ENCODE measurements at places on chromosomes 12 and 14. TPM values are rescaled to one million over a fixed set of nuclear protein-coding genes. Genes with fewer than 3 reads are reported as not detected.

GRCh38 chr12:112574896-112575558 is 156.3 kb downstream of the PTPN11 start:
- no peak for DNase-seq

Gene KIF5A
- 2.3 TPM for total RNA-seq

Gene LTB4R
- 27.5 TPM for total RNA-seq

DNA sequence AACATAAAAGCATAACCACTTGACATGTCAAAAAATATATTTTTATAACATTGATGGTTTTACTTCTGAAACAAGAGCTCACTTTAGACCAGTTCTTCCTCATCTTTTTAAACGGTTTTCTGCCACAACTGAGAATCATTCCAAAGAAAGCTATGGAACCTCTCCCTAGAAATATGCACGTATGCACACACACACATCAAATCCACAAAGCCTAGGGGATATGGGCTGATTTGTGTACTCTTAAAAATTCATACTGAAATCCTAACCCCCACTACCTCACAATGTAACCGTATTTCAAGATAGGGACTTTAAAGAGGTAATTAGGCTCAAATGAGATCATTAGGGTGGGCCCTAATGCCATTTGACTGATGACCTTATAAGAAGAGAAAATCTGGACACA is 19.3 kb downstream of the TMCC3 start:
- DNase-seq: no peak

Gene TMEM119
- total RNA-seq: 16.2 TPM

DNA sequence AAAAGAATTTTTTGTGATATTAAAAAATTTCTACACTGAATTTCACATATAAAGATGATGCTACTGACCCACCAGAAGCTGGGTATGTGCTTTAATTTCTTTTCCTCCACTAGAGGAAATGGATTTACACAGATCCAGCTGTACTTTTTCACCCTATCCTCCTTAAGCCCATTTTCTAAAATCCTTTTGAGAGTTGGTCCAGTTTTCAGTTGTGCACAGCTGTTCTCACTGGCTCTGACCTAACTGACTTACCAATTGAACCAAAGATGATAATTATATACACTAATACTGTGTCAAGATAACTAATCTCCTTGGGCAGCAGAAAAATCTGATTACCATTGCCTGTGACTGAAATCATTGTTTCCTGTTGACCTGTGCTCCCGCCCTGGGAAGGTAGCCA is 108.5 kb downstream of the ZFC3H1 start:
- no peak for DNase-seq
